ENCODE measurements at places on chromosomes 1 and 21.

DNA sequence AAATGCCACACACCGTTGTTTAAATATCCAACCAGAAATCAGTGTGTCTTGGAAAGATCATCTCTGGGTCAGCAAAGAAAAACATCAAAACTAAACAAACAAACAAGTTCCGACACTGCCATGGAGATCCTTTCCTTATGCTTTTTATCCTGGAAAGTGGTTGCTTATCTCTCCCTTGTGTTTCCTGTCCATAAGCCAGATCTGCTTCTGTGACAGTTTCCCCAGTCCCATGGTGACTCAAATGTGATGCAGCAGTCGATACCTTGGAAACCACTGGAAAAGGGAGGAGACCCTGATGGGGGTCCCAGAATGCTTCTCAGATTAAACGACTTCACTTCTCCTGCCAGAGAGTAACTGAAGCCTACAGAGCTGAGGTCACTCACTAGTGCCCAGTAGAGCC, 94.7 kb downstream of the DMRTA2 start:
- no peak for DNase-seq

GRCh38 chr21:38878379-38879179, 72.8 kb downstream of the ETS2 start:
- DNase-seq: no peak

- no peak for DNase-seq
Observed at GRCh38 chr1:66140072-66140471, 347.4 kb downstream of the PDE4B start.

DNA sequence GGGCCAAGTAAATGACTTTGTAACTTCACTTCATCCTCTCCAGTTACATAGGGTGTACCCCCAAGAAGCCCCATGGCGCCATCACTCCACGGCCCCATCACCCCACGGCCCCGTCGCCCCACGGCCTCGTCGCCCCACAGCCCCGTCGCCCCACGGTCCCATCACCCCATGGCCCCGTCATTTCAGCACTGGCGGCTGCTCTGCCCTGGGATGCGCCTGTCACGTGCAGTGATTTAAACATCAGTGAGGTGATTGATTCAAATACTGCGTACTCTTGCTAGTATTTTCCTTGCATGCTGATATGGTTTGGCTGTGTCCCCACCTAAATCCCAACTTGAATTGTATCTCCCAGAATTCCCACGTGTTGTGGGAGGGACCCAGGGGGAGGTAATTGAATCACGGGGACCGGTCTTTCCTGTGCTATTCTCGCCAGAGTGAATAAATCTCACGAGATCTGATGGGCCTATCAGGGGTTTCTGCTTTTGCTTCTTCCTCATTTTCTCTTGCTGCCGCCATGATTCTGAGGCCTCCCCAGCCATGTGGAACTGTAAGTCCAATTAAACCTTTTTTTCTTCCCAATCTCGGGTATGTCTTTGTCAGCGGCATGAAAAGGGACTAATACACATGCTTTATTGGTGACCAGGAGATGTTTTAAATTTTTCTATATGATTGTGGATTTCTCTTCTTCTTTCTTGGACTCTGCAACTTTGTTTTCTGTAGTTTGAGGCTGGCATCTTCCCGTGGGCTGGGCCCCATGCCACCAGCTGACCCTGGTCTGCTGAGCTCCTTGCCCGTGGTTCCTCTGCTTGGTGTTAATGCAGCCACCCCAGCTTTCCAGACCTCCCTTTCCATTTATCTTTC, 50.1 kb upstream of the PCBP3 start:
- DNase-seq: no peak

DNA sequence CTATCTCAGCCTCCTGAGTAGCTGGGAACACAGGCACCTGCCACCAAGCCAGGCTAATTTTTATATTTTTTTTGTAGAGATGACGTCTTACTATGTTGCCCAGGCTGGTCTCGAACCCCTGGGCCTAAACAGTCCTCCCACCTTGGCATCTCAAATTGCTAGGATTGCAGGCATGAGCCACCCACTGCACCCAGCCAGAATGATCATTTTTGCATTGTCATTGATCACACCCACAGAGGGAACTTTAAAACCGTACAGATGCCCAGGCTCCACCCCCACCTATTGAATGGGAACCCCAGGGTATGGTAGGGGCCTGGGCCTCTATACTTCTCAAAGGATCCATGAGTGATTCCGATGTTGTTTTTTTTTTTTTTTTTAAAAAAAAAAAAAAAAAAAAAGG, 36.7 kb downstream of the ETNK2 start:
- DNase-seq: no peak

DNA sequence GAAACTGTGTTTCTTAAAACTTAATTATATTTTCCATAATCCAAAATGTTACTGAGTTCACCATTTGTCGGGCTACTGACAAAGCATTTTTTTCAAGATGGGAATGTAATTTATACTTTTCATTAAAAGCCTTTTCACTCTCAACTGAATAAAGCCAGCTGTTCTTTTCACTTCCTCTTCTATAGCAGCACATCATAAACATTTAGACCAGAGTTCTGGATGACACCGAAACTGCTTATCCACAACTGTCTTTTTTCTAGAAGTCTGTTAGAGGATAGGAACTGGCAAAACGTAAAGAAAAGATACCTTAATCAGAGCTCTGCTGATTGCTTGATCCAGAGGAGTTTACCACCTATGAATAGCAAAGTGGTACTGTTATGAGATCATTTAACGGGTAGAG, 594.7 kb downstream of the ADGRL2 start:
- DNase-seq: no peak

Data from lung microvascular endothelial cell (primary cell).